ENCODE measurements at places on chromosomes 16 and 17.

DNA sequence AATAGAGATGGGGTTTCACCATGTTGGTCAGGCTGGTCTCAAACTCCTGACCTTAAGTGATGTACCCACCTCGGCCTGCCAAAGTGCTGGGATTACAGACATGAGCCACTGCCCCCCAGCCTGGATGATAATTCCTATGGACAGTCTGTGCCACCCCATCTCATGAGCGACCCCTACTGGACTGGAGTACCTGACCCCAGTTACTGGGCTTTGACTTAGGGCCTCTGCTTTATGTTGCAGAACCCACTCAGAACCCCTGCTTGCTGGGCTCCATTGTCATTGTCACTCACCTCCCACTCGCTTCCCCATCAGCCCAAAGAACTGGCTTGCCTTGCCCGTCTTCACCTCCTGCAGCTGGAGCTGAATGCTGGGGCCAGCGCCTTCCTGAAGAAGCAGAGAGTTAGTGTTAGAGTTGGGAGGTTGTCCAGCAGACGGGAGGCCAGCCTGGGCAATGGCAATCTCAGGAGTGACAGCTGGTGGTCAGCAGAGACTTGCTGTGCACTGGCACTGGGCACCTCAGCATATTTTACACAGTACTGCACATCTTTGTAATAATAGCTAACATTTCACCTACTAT, 4.0 kb downstream of the TAC4 start:
- DNase-seq = no peak

- DNase-seq = no peak
Measured at GRCh38 chr16:14464796-14465195, 165.3 kb downstream of the PARN start.

DNA sequence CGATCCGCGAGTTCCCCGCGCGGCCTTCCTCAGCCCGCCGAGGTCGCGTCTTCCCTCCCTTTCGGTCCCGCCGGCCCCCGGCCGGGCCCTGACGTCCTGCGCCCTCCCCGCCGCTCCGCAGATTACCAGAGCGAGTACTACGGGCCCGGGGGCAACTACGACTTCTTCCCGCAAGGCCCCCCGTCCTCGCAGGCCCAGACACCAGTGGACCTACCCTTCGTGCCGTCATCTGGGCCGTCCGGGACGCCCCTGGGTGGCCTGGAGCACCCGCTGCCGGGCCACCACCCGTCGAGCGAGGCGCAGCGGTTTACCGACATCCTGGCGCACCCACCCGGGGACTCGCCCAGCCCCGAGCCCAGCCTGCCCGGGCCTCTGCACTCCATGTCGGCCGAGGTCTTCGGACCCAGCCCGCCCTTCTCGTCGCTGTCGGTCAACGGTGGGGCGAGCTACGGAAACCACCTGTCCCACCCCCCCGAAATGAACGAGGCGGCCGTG, 5.4 kb downstream of the LHX1 start:
- DNase-seq = no peak

GRCh38 chr17:74746922-74747321, 1.5 kb upstream of the NHERF1 start:
- DNase-seq = peak; percentile 12

- no peak for DNase-seq
Measured at GRCh38 chr17:48644910-48645557, 18.9 kb upstream of the HOXB9 start.

- DNase-seq = no peak
Measured at GRCh38 chr17:75837899-75838298, 6.3 kb downstream of the UNC13D start.

DNA sequence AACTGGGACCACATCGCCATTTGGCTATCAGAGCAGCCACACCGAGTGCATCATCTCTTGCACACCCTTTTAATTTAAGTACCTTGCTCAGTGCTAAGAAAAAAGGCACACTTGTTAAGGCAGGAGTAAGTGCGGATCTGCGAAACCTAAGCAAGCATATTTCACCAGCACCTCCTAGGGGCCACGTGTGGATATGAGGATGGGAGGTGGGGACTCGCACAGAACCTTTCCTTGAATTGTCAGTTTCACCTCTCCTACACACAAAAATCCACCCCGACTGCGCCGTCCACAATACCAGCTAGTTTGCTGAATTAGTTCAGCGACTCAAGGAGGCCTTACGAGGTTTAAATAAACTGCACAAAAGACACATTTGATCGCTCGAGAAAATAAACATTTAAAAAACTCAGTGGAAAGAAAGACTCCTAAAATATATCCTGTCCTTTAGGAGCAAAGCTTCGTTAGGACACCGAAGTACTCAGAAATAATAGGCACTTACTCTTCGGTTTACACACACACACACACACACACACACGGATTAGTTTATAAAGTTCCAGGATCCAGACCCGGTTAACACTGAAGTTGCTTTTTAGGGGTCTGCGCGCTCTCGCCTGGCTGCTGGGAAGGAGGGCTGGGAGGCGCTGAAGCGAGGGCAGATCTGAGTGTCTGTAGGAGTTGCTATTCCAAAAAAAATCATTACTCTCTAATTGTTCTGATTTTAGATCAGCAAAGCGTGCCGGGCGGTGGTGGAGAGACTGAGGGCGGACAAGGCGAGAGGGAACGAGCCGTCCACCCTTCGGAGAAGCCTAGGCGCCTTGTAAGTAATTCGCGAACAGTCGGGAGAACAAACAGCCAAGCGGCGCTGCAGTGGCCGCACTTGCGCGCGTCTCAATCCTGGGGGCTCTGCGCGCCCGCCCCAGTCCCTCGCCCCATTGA, 1.0 kb upstream of the KCNJ2 start:
- DNase-seq = no peak

DNA sequence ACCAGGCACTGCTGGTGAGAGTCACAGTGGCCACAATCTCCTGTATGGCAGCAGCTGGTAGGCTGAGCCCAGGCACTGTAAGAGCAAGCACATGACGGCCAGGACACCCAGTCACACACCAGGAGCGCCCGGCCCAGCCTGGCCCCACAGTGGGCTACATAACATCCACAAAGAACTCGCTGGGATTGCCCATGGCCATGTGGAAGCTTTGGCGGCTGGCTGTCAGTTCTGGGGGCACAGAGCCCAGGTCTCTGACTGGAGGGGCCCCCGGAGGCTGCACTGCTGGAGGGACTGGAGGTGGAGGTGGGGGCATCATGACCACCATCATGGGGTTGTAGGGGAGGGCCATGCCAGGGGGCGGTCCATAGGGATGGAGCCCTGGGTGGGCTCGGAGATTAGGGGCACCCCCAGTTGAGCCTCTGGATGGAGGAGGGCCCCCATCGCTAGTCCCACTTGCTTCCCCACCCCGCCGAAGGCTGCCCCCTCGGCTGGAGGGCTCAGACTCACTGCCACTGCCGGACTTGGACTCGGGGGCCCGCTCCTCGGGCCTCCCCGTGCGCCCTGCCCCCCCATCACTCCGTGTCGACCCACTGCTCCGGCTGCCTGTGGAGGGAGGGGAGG, 6.1 kb downstream of the ACADVL start:
- no peak for DNase-seq

DNA sequence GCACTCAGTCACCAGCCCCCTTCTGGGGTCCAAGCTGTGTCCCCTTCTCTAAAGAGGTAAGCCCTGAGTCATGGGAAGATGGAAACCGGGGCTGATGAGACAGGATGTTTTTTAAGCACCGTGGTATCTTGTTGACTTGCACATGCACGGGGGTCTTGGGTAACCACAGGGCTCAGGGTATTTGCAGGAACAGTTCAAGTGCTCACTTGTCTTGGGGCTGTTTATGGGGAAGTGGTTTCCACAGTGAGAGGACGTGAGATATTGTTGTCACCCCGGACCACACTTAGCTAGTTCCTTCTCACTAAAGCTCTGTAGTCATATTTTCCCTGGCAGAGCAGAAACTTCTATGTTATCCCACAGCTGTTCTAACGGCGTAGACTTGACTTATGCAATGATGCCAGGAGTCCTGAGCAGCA, 7.7 kb downstream of the CCL3L1 start:
- DNase-seq = no peak

DNA sequence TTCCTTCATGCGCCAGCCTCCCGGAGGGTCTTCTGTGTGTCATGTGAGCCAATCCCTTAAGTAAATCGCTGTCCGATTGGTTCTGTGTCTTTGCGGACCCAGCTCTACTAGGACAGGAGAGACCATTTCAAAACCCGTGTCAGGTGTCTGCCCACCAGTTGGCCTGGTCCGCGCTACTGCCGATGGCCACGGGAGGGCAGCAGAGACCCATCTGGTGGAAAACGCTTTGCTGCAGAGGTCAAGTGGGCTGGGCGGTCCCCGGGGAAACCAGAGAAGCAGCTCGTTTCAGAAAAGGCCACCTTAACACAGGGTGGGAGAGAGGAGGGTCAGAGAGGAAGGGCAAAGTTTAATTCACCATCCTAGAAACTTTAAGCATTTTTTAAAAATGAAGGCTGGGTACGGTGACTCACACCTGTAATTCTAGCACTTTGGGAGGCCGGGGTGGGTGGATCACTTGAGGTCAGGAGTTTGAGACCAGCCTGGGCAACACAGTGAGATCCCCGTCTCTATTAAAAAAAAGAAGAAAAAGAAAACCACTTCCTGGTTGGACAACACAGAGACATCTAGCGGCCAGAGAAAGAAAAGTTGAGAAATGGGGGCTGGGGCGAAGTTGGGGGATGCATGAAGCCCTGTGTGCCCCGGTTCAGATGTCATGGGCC, 2.8 kb upstream of the CIBAR2 start:
- DNase-seq = peak; percentile 83

DNA sequence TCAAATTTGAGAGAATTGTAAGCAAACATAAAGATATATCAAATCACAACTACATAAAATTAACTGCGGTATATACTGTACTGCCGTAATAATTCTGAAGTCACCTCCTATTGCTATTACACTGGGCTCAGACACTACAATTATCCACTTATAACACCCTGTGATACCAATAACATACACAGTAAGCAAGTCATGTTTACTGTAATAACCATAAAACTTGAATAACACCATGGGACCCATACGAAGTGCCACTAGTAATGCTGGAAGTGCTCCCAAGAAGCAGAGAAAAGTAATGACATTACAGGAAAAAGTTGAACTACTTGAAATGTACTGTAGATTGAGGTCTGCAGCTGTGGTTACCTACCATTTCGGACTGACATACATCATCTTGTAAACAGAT, 24.0 kb downstream of the CMC2 start:
- no peak for DNase-seq

DNA sequence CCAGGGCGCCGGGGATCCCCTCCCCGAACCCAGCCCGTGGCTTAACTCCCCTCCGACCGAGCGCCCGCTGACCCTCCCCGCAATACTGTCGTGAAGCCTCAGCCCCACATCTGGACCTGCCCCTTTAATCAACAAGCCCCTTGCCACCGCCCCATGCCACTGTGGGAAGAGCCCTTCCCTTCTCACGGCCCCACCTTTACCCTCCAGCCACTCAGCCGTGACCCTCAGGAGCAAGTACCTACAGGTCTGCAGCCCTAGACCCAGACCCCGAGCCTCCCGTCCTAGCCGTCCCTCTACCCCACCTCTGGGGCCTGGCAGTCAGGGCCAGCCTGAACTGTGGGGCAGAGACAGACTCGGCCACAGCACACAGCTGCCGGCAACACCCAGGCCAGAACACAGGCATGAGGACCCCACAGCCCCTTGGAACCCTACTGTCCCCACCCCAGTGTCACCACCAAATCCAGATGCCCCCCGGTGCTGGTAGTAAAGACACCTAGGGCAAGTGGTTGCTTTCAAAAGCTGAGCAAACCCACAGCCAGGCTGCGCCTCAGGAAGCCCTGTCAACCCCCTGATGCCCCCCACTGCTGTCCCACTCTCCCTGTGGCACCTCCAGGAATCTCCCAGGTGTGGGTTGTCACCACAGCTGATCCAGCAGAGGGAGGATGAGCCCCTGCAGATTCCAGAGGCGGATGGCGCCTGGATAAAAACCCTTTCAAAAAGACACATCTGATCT, 1.4 kb downstream of the NXPH3 start:
- no peak for DNase-seq

GRCh38 chr17:45414990-45415881, 17.4 kb downstream of the ARHGAP27 start:
- DNase-seq = no peak

GRCh38 chr17:1559047-1560043, 3.2 kb downstream of the PITPNA start:
- no peak for DNase-seq

GRCh38 chr17:34671191-34671590, 91.8 kb downstream of the TMEM132E start:
- DNase-seq = no peak

GRCh38 chr16:25493136-25493811, 198.5 kb upstream of the HS3ST4 start:
- no peak for DNase-seq

GRCh38 chr17:68249354-68249765, 1.5 kb downstream of the AMZ2 start:
- no peak for DNase-seq

DNA sequence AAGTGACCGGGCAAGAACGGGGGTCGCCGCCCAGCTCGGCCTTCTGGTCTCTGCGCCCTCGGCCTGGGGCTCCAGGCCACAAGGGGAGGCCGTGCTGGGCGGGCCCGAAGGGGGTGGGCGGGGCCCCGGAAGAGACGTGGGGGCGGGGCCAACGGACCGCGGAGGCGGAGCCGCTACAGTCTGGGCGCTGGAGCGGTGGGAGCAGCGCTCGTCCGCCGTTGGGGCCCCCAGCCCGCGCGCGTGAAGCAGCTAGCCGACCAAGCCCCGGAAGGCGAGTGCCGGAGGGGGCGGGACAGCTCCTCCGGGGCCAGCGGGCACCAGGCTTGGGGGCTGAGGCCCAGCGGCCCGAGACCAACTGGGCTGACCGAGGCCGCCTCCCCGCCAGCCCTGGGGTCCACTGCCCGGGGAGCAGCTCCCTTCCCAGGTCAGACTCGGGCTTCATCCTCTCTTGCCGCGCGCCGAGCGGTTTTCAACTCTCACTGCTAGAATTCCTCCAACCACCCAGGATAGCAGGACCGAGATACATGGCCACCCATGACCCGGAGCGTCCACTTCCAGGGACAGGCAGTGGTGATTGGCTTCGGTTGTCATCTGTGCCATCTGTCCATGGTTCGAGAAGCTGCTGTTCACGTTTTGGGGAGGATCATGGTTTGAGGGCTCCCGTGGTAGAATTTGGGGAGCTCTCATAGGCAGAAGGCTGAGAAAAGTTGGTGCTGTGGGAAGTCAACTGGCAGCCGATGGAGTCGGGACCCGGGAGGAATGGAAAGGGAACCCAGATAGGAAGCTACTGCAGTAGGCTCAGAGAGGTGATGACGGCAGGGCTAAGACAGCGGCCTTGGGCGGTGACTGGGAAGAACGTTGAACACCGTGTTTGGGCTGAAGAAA, 44.6 kb upstream of the LCMT1 start:
- peak; percentile 96 for DNase-seq

GRCh38 chr17:44906010-44906646, 6.9 kb upstream of the EFTUD2 start:
- no peak for DNase-seq
